ENCODE measurements at places on chromosomes 2 and 18. TPM values are rescaled to one million over a fixed set of nuclear protein-coding genes. Genes with fewer than 3 reads are reported as not detected.

GRCh38 chr2:49070716-49071115 lies 83.6 kb downstream of the FSHR start:
- H3K4me3 ChIP-seq = no peak overlapping the region
- no peaks in the 10 kb centered on the region for H3K36me3 ChIP-seq
- no peak for DNase-seq
- H3K27me3 ChIP-seq = no peaks in the 10 kb centered on the region
- no peaks in the 10 kb centered on the region for H3K4me1 ChIP-seq

- H3K36me3 ChIP-seq = no peaks in the 10 kb centered on the region
- no peak overlapping the region for H3K27ac ChIP-seq
- no peaks in the 10 kb centered on the region for H3K27me3 ChIP-seq
- no peak overlapping the region for H3K4me3 ChIP-seq
- DNase-seq = no peak
These were observed 560.7 kb downstream of the STK39 start for GRCh38 chr2:167686691-167687090.

GRCh38 chr2:16861111-16861510 lies 195.5 kb upstream of the CYRIA start:
- no peak overlapping the region for H3K27ac ChIP-seq
- H3K4me3 ChIP-seq = no peak overlapping the region
- no peak for DNase-seq
- H3K27me3 ChIP-seq = no peaks in the 10 kb centered on the region
- H3K36me3 ChIP-seq = no peaks in the 10 kb centered on the region

DNA sequence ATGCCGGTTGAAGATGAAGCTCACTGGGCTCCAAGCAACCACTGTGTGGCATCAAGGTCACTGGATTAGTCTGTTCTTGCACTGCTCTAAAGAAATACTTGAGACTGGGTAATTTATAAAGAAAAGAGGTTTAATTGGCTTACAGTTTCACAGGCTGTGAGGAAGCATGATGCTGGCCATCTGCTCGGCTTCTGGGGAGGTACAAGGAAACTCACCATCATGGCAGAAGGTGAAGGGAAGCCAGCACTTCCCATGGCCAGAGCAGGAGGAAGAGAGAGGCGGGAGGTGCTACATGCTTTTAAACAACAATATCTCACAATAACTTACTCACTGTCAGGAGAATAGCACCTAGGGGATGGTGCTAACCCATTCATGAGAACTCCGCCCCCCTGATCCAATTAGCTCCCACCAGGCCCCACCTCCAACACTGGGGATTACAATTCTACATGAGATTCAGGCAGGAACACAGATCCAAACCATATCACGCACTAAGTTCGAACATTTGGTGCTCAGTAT lies 109.7 kb upstream of the MGAT5 start:
- no peaks in the 10 kb centered on the region for H3K27me3 ChIP-seq
- H3K4me3 ChIP-seq = no peak overlapping the region
- no peak overlapping the region for H3K27ac ChIP-seq
- DNase-seq = no peak

- no peaks in the 10 kb centered on the region for H3K36me3 ChIP-seq
- no peak for DNase-seq
- H3K4me1 ChIP-seq = no peaks in the 10 kb centered on the region
- H3K27ac ChIP-seq = no peak overlapping the region
- no peaks in the 10 kb centered on the region for H3K27me3 ChIP-seq
These were observed 371.9 kb downstream of the PARD3B start for GRCh38 chr2:204917089-204917701.

GRCh38 chr2:150624001-150624401 lies 136.5 kb upstream of the RND3 start:
- no peaks in the 10 kb centered on the region for H3K36me3 ChIP-seq
- no peak overlapping the region for H3K27ac ChIP-seq
- no peaks in the 10 kb centered on the region for H3K27me3 ChIP-seq
- peaks cover 14% of the 10 kb centered on the region for H3K4me1 ChIP-seq
- no peak overlapping the region for H3K4me3 ChIP-seq
- no peak for DNase-seq

GRCh38 chr2:27461118-27461517 lies 18.9 kb downstream of the KRTCAP3 start:
- no peaks in the 10 kb centered on the region for H3K36me3 ChIP-seq
- H3K27ac ChIP-seq = no peak overlapping the region
- H3K4me3 ChIP-seq = no peak overlapping the region
- H3K27me3 ChIP-seq = no peaks in the 10 kb centered on the region
- no peak for DNase-seq

GRCh38 chr2:231991664-231992063 lies 30.2 kb downstream of the DIS3L2 start:
- no peaks in the 10 kb centered on the region for H3K4me1 ChIP-seq
- H3K36me3 ChIP-seq = no peaks in the 10 kb centered on the region
- no peak overlapping the region for H3K4me3 ChIP-seq
- no peak overlapping the region for H3K27ac ChIP-seq
- DNase-seq = no peak

DNA sequence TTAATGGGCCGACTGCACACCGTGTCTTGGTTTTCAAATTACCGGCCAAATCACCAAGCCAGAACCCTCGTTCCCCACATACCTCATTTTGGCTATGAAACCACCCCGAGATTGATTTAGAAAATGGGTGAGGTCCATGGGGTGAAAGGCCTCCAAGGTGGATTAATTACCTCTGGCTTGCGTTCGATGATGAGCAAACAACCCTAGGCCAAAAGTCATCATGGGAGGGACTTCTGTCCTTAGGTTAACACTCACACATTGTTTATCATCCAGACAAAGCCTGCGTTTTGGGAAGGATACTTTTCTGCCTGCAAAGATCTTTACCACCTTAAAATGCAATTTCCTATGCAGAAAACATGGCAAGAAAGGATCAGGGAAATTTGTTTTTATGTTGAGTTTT lies 48.5 kb downstream of the GALR1 start:
- H3K4me3 ChIP-seq = no peak overlapping the region
- H3K27ac ChIP-seq = no peak overlapping the region
- H3K36me3 ChIP-seq = no peaks in the 10 kb centered on the region
- DNase-seq = no peak
- no peaks in the 10 kb centered on the region for H3K4me1 ChIP-seq
- no peaks in the 10 kb centered on the region for H3K27me3 ChIP-seq

ANKRD62 gene
- not detected for polyA plus RNA-seq

CHRNG gene
- not detected for polyA plus RNA-seq

RPIA gene
- 14.8 TPM for polyA plus RNA-seq
